ENCODE measurements at places on chromosomes 3 and 15.

DNA sequence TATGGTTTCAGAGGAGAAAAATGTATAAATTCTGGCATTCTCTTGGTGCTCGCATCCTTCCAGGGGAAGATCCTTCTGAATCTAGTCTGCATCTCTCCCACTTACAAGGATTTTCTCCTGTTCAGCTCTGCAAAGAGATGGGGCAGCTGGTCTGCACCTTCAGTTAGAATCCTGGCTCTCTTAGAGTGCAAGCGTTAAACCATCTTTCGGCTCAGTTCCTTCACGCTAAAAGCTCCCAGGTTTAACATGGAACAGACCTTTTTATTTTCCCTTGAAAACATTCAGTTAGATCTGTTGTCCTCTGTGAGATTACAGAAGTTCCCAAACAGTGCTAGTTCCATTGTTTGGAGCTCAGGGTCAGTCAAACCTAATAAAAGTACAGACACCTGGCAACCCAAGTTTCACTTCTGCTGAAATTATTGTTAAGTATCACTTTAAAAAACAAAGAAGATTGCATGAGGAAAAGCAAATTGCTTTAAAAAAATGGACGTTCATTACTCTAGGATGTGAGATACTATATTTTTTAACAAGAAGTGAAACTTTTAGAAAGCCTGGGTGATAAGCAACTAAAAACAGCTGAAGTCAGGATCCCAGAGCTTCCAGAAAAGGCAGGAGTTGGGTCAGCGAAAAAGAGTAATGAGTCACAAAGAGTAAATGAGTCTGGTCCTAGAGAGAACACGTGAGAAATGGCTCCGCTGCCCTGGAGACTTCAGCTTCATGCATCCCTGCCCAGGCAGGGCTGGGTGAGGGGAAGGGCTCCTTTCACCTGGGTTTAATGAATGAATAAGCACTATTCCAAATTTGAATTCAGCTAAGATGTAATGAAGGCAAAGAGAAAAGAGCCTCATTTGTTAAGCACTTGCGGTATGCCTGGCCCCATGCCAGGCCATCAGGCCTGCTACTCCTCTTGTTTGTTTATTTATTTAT is 63.3 kb downstream of the ABTB1 start:
- no peak for DNase-seq

DNA sequence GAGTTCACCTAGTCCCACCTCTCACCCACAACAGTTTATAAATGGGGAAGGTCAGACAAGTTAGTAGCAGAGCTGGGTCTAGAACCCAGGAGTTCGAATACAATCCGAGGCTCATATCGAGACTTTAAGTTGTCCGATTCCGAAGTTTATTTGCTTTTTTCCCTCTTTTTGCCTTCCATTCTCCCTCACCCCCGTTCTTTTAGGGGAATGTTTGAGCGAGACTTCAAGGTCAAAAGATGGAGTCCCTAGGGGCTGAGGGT is 7.3 kb downstream of the BCL6 start:
- no peak for DNase-seq

GRCh38 chr3:188330138-188330537 is 176.2 kb downstream of the LPP start:
- no peak for DNase-seq

GRCh38 chr3:126267169-126267975 is 87.0 kb upstream of the ALDH1L1 start:
- DNase-seq, result no peak

GRCh38 chr3:171278299-171278590 is 182.0 kb downstream of the TNIK start:
- DNase-seq, result no peak
